ENCODE measurements at places on chromosomes 3 and 15. TPM values are rescaled to one million over a fixed set of nuclear protein-coding genes. Genes with fewer than 3 reads are reported as not detected.

DNA sequence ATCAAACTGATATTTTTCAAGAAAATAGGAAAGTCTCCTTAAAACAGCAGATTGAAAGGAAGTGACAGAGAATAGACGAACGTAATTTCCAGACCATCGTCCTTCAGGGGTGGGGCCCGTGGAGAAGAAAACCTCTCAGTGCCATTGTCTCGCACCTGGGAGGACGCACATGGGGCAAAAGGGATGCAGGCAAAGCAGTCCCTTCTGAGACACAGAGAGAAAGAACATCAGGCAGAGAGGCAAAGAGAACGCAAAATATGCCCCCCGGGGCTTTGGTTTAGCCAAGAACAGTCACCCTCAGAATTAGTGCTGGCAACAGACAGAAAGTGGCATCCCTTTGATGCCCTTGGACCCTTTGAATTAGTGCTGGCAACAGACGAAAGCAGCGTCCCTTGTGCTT, 37.0 kb downstream of the MUC20 start:
- DNase-seq: peak; percentile 23

GRCh38 chr3:14331251-14331650, 71.2 kb upstream of the SLC6A6 start:
- DNase-seq: no peak

Gene PAQR9
- total RNA-seq: not detected

Gene WDR82
- 54.7 TPM for total RNA-seq
